Thoracic aorta (tissue), 2 donors: ENCODE measurements at places on chromosomes 4 and X.

GRCh38 chr4:38013461-38014366 is 53.5 kb downstream of the PTTG2 start:
- DNase-seq: no peak
- peaks cover 51% of the 10 kb centered on the region for H3K4me1 ChIP-seq

GRCh38 chr4:109703664-109704361 is 568 bp upstream of the CASP6 start:
- peak overlapping the region; percentile 98 for H3K4me3 ChIP-seq
- DNase-seq: no peak

- DNase-seq: no peak
- peaks cover 8% of the 10 kb centered on the region for H3K4me1 ChIP-seq
- no peaks in the 10 kb centered on the region for H3K36me3 ChIP-seq
- H3K27me3 ChIP-seq: no peaks in the 10 kb centered on the region
- H3K4me3 ChIP-seq: no peak overlapping the region
- no peak overlapping the region for H3K27ac ChIP-seq
These were observed 102.3 kb upstream of the NAP1L5 start for GRCh38 chr4:88799900-88800299.

GRCh38 chr4:95898226-95898625 is 58.3 kb downstream of the PDHA2 start:
- H3K4me1 ChIP-seq: no peaks in the 10 kb centered on the region
- no peak overlapping the region for H3K4me3 ChIP-seq
- no peaks in the 10 kb centered on the region for H3K36me3 ChIP-seq
- no peak for DNase-seq
- no peak overlapping the region for H3K27ac ChIP-seq
- no peaks in the 10 kb centered on the region for H3K27me3 ChIP-seq

GRCh38 chr4:165726831-165727230 is 146.2 kb upstream of the TLL1 start:
- no peak for DNase-seq
- no peaks in the 10 kb centered on the region for H3K36me3 ChIP-seq
- no peak overlapping the region for H3K4me3 ChIP-seq
- H3K27me3 ChIP-seq: no peaks in the 10 kb centered on the region
- no peak overlapping the region for H3K27ac ChIP-seq

DNA sequence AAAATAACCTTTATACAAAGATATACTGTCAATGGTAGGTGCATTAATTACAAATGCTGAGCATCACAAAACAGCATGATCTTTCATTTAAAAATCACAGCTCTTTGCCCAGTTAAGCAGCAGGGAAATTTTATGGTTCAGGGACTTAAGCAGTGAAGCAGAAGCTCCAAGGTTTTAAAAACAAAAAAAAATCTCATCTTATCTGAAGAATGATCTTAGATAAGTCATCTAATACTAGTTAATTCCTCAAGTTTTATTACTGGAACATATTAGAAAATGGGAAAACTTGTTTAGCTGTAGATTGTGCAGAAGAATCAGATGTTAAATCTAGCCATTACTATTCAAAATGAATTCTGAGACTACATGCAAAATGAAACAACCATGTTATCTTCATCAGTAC is 289.9 kb downstream of the GASK1B start:
- H3K27ac ChIP-seq: no peak overlapping the region
- H3K4me1 ChIP-seq: no peaks in the 10 kb centered on the region
- H3K4me3 ChIP-seq: no peak overlapping the region

DNA sequence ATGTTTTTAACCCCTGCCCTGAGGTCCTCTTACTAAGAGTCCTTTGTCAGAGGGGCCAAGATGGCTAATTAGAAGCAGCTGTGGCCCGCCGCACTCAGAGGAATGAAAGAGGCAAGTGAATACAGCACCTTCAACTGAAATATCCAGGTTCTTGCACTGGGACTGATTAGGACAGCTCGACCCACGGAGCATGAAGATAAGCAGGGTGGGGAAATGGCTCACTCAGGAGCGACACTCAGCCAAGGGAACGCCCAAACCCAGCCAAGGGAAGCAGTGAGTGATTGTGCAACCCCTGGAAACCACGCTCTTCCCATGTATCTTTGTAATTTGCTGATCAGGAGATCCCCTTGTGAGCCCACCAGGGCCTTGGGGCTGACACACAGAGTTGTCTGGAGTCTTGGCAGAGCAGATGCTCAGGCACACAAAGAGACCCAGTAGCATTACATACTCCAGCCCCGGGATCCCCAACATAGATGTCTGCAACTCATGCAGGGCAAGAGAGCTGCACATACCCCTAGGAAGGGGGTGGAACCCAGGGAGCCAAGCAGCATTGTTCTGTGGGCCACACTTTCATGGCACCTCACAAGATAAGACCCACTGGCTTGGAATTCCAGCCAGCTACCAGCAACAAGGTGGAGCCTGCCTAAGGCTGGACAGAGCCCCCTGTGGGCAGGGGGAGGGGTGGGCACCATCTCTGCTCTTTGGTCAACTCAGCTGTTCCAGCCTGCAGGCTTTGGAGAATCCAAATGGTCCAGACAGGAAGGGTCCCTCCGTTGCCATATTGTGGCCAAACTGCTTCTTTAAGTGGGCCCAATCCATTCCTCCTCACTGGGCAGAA is 23.3 kb downstream of the F8A3 start:
- H3K4me3 ChIP-seq: no peak overlapping the region
- no peaks in the 10 kb centered on the region for H3K27me3 ChIP-seq
- no peaks in the 10 kb centered on the region for H3K36me3 ChIP-seq
- H3K4me1 ChIP-seq: no peaks in the 10 kb centered on the region
- H3K27ac ChIP-seq: no peak overlapping the region
- DNase-seq: no peak

GRCh38 chrX:7485061-7485460 is 337.1 kb upstream of the PUDP start:
- H3K4me1 ChIP-seq: no peaks in the 10 kb centered on the region
- H3K4me3 ChIP-seq: no peak overlapping the region
- no peak for DNase-seq
- H3K36me3 ChIP-seq: no peaks in the 10 kb centered on the region

DNA sequence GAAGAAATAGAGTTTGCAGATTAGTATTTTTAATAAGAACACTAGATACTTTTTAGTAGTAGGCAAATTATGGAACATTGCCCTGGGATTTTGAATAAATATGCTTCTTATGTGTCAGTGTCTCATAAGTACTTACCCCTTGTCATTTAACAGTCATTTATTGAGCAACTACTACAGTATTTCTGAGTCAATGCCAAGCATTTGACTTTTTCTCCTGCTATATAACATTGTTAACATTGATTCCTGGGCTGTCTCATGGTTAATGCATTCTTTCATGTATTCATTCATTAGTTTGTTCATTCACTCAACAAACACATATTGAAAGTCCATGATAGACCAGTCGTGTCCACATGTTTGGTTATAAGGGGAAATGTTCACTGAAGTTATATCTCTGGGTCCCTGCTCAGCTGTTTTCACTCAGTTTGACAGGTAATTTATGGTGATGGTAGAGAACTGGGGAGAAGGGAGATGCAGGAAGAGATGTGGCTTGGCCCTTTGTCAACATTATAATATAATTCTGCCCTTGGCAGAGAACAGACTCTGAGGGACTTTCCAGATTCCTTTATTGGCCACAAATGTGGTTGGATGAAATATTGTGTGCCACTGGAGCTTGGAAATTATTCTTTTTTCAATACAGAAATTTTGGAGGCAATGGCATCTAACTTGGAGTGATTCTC is 49.8 kb downstream of the OSTC start:
- DNase-seq: no peak
- H3K4me3 ChIP-seq: no peak overlapping the region
- no peaks in the 10 kb centered on the region for H3K4me1 ChIP-seq
- no peak overlapping the region for H3K27ac ChIP-seq

GRCh38 chr4:13261486-13262257 is 222.5 kb downstream of the RAB28 start:
- no peaks in the 10 kb centered on the region for H3K4me1 ChIP-seq
- H3K36me3 ChIP-seq: no peaks in the 10 kb centered on the region
- no peaks in the 10 kb centered on the region for H3K27me3 ChIP-seq

DNA sequence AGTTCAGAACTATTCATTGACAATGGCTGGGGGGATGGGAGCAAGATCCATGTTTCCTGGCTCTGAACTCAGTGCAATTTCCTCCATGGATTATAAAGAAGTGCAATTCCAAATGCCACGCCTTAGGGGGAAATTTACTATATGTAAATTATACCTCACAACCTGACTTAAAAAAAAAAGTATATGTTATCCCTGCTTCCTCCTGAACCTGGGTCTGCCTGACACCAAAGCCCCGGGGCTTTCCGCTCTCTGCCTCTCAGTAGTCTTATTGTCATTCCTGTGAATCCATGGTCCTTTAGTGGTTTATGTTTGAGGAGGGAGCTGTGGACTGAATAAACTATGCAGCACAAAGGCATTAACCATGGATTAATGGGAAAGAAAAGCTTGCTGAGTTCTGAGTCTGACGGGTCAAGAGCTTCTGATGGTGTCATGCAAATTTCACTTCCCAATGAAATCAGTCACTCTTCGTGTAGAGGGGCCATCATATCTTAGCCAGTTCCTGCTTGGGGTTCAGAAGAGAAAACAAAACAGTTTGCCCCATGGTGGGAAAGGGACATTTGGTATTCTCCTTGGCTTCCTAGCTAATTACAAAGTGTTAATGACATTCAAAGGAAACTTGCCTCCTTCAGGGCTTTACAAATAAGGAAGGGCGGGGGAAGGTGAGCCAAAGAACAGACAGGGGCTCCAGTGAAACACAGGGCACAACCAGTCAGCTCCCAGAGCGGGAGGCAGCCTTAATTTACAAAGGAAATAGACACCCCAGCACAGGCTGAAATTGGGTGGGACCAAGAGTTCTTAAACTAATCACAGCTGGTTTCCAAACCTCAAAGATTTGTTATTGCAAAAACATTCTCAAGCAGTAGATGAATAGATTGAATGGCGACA is 14.3 kb downstream of the FAM9C start:
- H3K27me3 ChIP-seq: no peaks in the 10 kb centered on the region
- no peak overlapping the region for H3K4me3 ChIP-seq
- H3K4me1 ChIP-seq: no peaks in the 10 kb centered on the region
- H3K27ac ChIP-seq: no peak overlapping the region

GRCh38 chr4:164876700-164877324 is at the start of gene APELA:
APELA (plus strand) TSS chr4:164877178; CDS start chr4:164877332, 154 bp downstream.
- no peaks in the 10 kb centered on the region for H3K36me3 ChIP-seq
- no peaks in the 10 kb centered on the region for H3K4me1 ChIP-seq
- H3K27me3 ChIP-seq: no peaks in the 10 kb centered on the region
- DNase-seq: no peak

- DNase-seq: no peak
- H3K36me3 ChIP-seq: no peaks in the 10 kb centered on the region
- no peak overlapping the region for H3K27ac ChIP-seq
These were observed 7.9 kb upstream of the SLC25A43 start for GRCh38 chrX:119391279-119391678.

- H3K4me3 ChIP-seq: no peak overlapping the region
- H3K36me3 ChIP-seq: no peaks in the 10 kb centered on the region
- no peaks in the 10 kb centered on the region for H3K27me3 ChIP-seq
These were observed 24.0 kb upstream of the TMEM255A start for GRCh38 chrX:120335289-120335688.

DNA sequence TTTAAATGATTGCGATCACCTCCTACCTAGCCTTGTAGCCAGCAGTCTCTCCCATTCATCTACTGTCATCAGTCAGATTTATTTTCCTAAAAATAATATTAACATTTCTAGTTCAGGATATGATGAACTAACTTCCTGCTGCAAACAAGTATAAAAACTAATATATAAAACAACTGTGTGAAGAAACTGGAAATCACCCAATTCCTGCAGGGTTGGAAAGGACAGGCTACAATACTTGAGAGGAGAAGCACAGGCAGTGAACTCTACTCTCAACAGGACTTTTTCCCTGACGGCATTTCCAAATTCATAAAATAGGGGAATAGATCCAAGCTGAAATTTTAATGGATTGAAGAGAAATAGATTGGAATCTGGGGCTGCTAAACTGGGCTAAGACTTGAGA is 14.2 kb upstream of the BBS12 start:
- no peak overlapping the region for H3K4me3 ChIP-seq
- H3K36me3 ChIP-seq: no peaks in the 10 kb centered on the region
- no peak for DNase-seq
- no peaks in the 10 kb centered on the region for H3K4me1 ChIP-seq

GRCh38 chr4:94536649-94537469 is 85.1 kb downstream of the PDLIM5 start:
- no peak for DNase-seq
- peaks cover 92% of the 10 kb centered on the region for H3K4me1 ChIP-seq
- no peaks in the 10 kb centered on the region for H3K36me3 ChIP-seq
- H3K27me3 ChIP-seq: no peaks in the 10 kb centered on the region
- H3K27ac ChIP-seq: no peak overlapping the region

DNA sequence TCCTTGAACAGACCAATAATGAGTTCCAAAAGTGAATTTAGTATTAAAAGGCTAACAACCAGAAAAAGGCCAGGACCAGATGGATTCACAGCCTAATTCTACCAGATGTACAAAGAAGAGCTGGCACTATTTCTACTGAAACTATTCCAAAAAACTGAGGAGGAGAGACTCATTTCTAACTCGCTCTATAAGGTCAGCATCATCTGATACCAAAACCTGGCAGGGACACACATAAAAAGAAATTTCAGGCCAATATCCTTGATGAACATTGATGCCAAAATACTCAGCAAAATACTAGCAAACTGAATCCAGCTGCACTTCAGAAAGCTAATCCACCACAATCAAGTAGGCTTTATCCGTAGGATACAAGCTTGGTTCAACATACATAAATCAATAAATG is 35.8 kb upstream of the USP46 start:
- peaks cover 4% of the 10 kb centered on the region for H3K4me1 ChIP-seq
- no peak overlapping the region for H3K4me3 ChIP-seq
- H3K27me3 ChIP-seq: no peaks in the 10 kb centered on the region
- no peak overlapping the region for H3K27ac ChIP-seq
- no peak for DNase-seq

DNA sequence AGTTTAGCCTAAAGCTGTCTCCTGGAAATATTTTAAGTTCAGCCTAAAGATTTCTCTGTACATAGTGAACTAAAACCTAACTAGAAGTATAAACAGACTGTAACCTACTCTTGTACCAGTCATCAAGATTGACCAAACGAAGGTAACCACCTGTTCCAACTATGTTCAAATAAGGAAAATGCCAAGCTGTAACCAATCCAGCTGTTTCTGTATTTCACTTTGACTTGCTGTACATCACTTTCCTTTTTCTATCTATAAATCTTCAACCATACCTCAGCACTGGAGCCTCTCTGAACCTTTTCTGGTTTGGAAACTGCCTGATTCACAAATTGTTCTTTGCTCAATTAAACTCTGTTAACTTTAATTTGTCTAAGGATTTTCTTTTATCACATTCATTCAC is 3.1 kb upstream of the CYSLTR1 start:
- no peak overlapping the region for H3K4me3 ChIP-seq
- H3K27ac ChIP-seq: no peak overlapping the region
- no peaks in the 10 kb centered on the region for H3K4me1 ChIP-seq
